ENCODE measurements at places on chromosomes 2 and 18.

- no peak for DNase-seq
Observed at GRCh38 chr2:55415300-55415699, 4.4 kb downstream of the CCDC88A start.

DNA sequence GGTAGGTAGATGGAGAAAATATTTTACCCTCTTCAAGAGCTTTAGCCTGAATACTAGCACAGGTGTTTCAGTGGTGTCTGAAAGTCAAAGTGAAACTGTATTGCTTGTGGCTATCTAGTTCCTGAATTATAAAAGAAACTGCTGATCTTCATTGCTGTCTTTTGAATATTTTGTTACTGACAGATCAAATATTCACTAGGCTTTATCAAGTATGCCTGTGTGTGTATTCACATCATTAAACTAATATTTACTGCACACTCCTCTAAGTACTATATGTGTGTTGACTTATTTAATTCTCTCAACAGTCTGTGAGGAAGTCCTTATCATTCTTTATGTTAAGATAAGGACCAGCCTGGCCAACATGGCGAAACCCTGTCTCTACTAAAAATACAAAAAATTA is 139.6 kb downstream of the SOCS6 start:
- DNase-seq, result peak; percentile 64

DNA sequence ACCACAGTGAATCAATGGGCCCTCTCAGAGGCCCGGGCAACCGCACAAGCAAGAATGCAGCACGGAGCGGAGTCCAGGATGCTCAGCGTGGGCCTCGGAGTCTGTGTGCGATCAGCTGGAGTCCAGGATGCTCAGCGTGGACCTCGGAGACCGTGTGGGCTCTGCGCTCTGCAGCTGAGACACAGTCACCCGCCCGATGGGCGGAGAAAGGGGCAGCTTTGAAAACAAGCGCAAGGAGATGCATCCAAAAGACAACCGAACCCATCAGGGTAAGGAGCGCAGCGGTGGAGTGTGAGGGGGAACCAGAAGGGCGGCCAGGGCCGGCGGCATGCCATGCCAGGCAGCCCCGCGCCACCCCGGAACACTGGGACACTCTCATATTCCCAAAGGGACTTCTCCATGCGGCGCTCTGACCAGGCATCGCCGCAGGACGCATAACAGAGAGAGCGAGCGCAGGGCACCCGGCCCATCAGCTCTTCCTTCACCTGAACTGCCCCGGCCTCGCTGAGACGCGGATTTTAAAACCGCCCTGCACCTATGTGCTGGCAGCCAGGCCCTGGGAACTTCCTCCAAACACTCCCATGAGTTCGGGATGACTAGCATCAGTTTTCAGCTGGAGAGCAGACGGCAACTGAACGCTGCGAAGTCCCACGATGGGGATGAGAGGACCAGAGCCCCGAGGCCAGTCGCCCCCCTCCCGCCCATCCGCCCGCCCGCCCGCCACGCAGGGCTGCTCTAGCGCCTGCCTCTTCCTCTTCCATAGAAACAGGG is 44.7 kb downstream of the MC5R start:
- DNase-seq, result no peak

DNA sequence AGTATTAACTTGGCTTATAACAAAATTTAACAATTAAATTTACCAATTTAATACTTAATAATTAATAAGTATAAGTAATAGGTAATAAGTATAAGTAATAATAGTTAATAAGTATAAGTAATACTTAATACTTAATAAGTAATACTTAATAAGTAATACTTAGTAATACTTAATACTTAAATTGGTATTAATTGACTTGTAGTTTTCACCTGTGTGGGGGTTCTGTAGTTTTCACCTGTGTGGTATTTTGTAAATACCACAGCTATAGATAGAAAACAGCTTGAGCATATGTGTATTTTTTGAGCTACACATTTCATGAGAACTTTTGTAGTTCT is 55.4 kb downstream of the MAPRE2 start:
- no peak for DNase-seq

DNA sequence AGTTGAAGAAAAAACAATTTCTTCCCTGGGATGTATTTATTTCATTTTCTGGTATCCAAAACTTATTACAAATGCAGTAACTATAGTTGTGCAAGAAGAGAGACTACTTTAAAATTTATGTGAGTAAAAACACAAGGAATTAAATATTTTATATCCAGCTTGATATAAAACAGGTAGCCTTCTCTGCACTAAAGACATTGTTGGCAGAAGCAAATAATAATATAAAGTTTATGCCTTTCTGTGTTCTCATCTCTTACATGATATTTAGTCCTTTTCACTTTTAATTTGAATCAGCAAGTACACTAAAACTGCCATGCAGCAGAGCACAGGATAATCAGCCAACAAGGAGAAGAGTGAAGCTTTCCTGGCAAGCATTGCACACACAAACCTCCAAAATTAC is 352.7 kb downstream of the ARL6IP6 start:
- DNase-seq, result no peak

GRCh38 chr2:174636987-174637386 is 39.4 kb upstream of the WIPF1 start:
- no peak for DNase-seq

- no peak for DNase-seq
Observed at GRCh38 chr2:216210701-216211540, 101.8 kb downstream of the XRCC5 start.

DNA sequence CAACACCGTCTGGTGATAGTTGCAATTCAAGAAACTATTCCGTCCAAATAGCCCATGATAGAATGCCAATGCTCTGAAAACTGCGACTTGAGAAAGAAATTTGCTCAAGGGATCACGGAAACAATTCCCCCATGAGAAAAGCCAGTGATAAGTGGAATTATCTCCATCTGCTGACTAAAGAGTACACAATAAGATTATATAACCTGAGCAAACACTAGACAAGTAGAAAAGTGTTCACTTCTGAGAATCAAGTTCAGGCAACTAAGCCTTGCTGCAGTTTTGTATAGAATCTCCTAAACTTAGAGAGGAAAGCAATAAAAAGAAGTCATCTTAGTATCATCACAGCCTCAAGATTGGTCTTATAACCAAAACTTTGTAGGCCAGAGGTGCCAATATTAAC is 336.3 kb upstream of the NRXN1 start:
- DNase-seq, result no peak

- no peak for DNase-seq
Observed at GRCh38 chr2:220394433-220394832, 767.0 kb downstream of the SLC4A3 start.

DNA sequence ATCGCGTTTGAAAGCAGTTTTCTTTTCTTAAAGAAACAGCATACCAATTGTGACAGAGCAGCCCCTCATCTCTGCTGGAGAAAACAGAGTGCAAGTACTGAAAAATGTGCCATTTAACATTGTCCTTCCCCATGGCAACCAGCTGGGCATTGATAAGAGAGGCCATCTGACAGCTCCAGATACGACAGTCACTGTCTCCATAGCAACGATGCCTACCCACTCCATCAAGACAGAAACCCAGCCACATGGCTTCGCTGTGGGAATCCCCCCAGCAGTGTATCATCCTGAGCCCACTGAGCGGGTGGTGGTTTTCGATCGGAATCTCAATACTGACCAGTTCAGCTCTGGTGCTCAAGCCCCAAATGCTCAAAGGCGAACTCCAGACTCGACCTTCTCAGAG is 9.5 kb downstream of the GRHL1 start:
- no peak for DNase-seq

GRCh38 chr2:238065071-238065846 is 4.5 kb downstream of the SCLY start:
- no peak for DNase-seq

- no peak for DNase-seq
Observed at GRCh38 chr18:31611511-31611910, 19.8 kb downstream of the TTR start.

- DNase-seq, result no peak
Observed at GRCh38 chr2:222976521-222977061, 75.4 kb upstream of the KCNE4 start.

DNA sequence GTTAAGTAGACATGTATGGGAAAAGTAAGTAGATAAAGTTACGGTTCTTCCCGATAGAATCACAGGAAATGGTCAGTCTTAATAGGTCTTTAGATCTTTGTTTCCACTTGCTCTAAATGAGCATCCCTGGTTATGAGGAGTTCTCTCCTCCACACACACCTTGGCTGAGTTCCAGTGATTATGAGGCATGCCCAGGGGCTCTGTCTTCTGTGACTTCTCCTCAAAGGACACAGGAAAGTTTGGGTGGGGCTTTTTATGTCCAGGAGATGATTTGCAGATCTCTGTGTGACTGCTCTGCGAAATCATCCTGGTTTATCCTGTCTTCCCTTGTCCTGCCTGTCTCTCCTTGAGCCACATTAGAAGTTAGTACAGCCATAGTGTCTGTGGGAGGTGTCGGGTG is 83.9 kb upstream of the EML6 start:
- no peak for DNase-seq

Measured in GM10248 (cell line).